DMS79 treated with DMSO at 0.1 percent for 48 hours (cell line): ENCODE measurements at places on chromosomes 7 and 10.

- no peak for DNase-seq
Measured at GRCh38 chr10:17665747-17666146, 21.8 kb downstream of the STAM start.

DNA sequence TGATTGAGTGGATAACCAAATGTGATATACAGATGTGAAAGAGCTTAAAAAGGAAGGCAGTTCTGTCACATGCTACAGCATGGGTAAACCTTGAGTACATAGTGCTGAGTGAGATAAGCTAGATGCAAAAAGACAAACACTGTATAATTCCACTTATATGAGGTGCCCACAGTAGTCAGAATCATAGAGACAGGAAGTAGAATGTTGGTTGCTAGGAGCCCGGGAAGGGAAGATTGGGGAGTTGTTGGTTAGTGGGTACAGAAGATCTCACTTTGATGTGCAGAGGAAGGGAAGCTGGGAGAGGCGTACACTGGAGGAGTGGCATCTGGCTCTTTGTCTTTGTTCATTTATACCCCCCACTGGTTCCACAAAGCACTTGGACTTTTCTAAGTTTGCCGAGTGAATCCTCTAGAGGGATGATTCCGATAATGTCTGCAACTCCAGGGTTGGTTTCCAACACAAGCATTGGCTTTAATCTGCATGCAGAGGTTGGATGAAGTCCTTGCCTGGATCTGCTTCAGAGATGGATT, 39.5 kb downstream of the TSPAN14 start:
- no peak for DNase-seq

- DNase-seq, result no peak
Measured at GRCh38 chr7:45624392-45624760, 50.2 kb downstream of the ADCY1 start.

- DNase-seq, result no peak
Measured at GRCh38 chr7:90262438-90262837, 17.5 kb downstream of the CFAP69 start.

- DNase-seq, result no peak
Measured at GRCh38 chr7:151505433-151505832, 14.3 kb downstream of the RHEB start.

DNA sequence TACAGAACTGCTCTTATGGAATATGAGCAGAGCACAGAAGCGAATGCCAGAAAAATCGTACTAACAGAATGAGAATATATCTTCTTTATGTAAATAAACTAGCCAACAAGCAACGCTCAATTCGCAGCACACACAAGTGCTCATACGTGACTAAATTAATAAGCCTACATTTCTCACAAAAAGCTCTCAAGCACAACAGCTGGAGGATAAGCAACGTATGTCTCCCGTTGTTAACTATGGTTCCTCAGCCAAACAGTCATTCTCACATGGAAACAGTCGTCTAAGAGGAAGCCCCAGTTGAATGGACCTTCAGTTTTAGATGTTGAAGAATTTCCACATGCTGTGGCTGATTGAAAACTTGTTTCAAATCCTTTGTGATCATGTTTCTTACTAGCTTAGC, 110.4 kb downstream of the PKD1L1 start:
- no peak for DNase-seq
